Effector memory CD4-positive, alpha-beta T cell (primary cell): ENCODE measurements at places on chromosomes 4 and X.

- DNase-seq, result no peak
Observed at GRCh38 chr4:99615170-99615820, 40.7 kb downstream of the MTTP start.

- no peak for DNase-seq
Observed at GRCh38 chr4:121728798-121729226, 32.0 kb upstream of the ANXA5 start.

DNA sequence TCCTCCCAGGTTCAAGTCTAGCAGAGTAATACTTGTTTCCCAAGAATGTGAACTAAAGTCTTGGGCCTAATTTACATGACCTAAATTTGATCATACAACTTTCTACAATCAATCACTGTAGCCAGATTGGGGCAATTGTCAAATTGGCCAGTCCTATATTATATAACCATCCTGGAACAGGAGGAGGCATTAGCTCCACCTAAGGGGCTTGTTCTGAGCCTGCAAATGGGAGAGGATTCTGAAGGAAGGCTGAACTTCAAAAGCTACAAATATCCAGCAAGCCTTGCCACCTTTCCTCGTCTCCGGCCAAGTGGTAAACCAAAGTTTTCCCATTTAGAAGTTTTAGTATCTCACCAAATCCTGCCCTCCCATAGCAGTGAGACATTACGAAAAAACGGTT is 1289.6 kb upstream of the TENM3 start:
- no peak for DNase-seq

DNA sequence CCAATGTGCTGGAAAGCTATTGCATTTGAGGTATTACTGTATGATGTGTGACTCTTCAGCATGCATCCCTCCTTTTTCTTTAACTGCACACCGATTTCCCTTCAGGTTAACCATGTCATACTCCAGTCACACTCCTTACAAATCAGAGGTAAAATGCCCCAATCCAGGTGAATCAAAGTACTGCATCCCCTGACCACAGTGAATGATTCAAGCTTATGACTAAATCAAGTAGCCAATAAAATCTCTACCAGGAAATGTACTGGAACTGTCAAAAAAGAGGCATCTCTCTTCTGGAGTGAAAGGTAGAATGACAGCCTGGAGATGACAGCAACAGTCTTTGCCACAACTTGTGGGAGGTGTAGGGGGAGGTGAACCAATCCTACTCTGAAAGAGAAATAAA is 10.4 kb downstream of the ADAMTS3 start:
- no peak for DNase-seq

GRCh38 chr4:78056265-78057129 is 626 bp upstream of the FRAS1 start:
- no peak for DNase-seq

DNA sequence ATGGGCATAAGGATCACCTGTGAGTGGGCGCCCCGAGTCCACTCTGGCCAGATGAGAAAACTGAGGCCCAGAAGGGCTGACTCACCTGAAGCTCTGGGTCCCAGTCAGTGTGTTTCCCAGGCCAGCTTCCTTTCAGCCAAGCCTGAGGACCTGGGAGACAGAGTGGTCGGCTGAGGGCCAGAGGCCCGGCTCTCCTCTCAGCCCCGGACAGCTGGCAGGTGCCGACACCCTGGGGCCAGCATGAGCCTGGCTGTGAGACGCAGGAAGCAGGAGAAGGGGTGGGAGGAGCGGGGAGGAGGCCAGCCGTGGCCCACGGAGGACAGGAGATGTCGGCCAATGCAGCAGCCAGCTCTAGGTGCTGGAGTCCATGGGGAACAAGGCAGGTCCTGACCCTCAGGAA is 28.9 kb downstream of the ATP2B3 start:
- DNase-seq, result no peak

DNA sequence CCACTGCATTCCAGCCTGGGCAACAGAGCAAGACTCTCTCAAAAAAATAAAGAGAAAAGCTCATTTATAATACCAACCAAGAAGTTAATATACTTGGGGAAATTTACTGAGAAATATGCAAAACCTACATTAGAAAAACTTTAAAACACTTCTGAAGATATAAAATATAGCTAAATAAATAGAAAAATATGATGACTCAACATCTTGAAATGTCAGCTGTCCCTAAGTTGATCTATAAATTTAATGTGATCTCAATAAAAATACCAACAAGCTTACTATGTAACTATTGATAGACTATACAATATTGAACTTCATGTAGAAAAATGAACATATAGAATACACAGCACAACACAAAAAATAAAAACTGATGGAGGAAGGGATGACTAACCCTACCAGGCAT is 87.5 kb upstream of the INTU start:
- no peak for DNase-seq

DNA sequence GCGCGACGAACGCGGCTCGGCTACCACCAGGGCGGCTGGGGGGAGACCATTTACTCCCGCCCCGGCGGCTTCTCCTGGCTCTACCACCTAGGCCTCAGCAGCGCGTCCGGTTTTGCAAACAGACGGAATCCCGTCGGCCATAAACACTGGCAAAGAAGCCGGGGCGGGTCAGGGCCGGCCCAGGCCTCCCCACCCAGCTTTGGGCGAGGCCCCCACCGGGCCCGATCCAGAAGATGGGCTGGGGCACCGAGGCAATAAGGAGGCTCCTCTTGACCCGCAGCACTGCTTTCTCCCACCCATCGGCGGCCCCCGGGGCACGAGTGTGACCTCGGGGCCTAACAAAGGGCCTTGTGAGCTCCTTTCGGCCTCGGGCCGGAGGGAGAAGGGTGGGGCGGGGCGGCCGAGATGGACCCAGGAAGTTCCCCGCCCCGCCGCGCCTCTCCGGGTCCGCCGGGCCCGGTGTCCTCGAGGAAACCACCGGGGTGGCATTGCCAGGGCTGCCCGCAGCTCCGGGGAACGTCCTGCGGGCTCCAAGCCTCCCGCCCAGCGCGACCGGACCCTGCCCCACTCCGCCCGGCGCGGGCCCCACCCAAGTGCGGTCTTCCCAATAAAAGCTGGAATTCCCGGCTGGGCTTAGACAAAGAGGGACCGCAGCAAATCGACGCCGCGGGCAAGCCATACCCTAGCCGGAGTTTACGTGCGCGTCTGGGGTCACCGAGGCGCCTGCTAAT is 5.9 kb downstream of the BCOR start:
- no peak for DNase-seq

DNA sequence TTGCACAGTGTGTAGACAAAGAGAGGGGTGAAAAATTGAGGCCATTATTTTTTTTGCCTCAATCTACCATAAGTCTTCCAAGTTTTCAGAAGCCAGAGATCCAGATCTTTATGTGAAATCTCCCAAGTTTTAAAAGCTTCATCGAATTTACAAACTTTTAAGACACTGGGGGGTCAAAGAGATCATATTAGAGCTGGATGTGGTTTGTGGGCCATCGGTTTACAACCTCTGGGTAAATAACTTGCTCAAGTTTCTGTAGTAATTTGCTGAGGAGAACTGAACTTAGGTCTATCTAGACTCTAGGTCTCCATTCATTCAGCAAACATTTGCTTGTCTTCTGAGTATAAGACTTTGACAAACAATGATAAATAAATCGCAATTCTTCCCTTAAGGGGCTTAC is 54.0 kb upstream of the CHRNA9 start:
- DNase-seq, result no peak

DNA sequence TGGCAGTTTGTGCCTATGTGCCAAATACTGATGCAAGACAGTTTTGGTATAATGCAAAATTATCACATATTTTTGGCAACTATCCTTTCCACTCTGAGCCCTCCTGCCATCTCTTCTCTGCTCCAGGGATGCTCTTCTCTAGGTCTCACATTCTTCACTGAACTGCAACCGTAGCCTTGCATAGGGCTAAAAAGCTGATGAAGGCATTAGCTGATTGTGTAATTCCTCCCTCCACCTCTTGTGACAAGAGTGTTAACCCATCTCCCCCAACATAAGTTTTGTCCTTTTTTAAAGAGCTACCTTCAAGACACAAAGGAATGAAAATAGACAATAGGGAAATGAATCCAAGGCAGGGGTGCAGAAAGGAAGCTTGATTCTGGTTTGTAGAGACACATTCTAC is 33.1 kb upstream of the ANK2 start:
- DNase-seq, result no peak

- DNase-seq, result no peak
Observed at GRCh38 chr4:182923366-182923765, 6.2 kb upstream of the DCTD start.

DNA sequence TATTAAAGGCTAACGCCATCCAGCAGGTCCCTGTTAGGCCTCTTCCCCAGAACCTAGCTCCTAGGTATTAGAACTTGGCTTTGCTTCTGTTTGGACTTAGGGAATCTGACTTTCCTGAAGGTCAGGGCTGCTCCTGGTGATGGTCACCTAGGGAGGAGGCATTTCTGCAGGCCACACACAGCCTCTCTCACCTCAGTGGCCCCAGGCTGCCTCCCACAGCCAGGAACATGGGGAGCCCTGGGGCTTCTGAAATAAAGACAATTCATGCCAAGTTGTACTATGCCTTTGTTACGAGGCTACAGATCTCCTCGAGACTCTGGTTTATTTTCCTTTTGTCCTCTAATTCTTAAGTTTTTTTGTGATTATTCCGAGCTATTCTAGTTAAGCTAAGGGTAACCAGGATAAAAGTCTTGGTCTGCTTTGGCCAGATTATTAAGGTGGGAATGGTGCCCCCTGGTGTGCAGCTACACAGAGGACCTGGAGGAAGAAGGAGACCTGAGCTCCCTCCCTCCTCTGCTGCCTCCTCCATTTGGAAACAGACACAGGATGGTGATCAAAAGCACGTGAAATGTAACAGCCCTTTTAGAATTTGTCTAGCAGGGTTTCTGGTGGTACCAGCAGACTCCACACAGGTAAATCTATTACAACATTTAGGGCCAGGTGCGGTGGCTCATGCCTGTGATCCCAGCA is 131.0 kb downstream of the DCLK2 start:
- no peak for DNase-seq

GRCh38 chr4:130922955-130923354 is 1827.0 kb downstream of the C4orf33 start:
- DNase-seq, result no peak

DNA sequence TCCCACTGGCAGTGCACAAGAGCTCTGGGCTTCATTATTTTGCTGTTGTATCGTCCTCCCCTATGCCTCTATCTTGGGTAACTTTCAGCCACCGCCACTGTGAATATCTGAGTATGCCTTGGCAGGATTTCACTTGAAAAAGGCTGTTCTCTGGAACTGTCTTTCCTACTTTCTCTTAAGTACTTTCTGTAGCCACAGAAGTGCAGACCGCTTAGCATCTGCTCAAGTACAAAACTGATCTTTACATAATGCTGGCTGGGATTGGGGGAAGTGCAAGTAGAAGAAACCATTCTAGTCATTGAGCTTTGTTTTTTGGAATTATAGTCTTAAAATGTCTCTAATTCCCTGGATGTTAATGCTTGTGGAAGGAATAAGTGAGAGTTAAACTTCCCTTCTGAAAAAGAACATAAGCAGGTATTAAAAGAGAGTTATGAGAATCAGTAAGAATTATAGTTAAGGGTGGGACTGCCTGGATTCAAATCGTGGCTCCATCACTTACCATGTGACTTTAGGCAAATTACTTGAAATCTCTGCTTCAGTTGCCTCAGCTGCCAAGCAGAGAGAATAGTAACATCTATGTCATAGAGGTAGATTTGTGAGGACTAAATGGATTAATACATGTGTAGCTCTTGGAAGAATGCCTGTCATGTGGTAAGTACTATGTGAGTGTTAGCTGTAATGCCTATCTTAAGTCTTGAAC is 77.5 kb downstream of the MID1IP1 start:
- no peak for DNase-seq

DNA sequence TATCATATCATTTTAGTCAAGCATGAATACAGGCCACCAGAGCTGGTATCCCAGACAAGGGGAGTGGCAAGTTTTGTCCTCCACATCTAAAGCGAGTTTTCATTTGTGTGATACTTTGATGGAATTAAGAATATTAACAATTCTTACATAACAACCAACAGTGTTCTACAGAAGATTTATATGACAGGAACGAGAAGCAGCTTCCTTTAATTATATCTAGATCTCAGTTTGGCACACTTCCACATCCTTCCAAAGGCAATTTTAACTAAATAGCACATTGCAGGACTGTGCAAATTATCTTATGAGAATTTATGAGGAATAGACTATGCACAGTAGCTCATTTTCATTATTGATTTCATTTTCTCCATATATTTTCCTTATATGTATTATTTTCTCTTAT is 121.2 kb upstream of the GUCY1A1 start:
- no peak for DNase-seq

- no peak for DNase-seq
Observed at GRCh38 chrX:12657881-12658280, 133.3 kb upstream of the PRPS2 start.

DNA sequence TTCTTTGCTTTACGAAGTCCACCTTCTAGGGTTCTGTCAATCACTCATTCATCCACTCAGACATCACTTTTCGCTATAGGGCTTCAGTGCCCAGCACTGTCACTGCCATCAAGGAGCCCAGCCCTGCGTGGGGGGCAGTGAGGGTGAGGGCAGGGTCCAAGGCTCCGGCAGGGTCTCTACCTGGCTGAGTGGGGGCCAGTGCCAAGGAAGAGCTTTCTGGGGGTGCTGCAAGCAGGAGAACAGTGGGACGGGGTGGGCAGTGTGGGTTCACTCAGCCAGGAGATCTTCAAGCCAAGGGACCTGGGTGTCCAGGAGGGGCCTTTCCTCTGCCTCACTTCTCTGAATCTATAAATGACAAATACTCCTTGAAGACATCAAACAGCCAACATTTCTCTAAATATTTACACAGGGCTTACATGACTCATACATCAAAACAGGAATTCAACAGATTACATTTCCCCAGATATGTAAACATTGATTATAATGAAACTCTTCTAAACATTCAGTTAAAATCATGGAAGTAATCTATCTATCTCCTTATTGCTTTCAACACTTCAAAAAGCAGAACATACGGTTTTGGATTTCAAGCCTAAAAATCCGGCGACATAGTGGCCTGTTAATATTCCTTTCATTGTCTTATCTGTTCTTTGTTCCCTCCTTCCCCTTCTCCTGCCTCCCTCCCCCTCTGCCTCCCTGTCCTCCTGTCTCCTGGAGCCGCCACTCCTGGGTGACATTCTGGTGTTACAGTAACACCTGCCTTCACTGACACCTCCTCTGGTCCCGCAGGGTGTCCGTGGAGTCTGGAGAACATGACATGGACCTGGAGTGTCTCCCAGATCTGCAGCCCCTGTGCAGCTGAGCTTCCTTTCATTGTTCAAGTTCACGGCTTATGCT is 94.4 kb upstream of the ADRA2C start:
- DNase-seq, result no peak

- no peak for DNase-seq
Observed at GRCh38 chrX:134695999-134696398, 37.7 kb upstream of the PLAC1 start.

GRCh38 chrX:54042609-54043021 is 1.7 kb downstream of the PHF8 start:
- DNase-seq, result peak; percentile 8

DNA sequence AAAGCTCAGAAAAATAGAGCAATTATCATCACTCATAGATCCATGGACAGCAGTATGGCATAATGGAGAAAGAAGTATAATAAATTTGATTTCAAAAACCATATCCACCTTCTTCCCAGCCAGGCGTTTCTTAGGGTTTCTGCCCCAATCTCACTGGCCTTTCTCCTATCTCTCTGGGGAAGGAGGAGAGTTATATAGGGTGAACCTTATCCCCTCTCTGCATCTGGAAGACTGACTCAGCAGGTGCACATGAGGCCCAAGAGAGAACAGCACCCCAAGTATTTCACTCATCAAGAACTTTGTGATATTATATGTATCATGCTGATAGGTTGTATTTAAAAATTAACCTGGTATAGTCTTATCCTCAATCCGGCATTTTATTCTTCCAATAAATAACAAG is 318.8 kb upstream of the RASGEF1B start:
- no peak for DNase-seq

GRCh38 chr4:83390944-83391343 is 56.3 kb upstream of the HPSE start:
- no peak for DNase-seq

- DNase-seq, result peak; percentile 31
Observed at GRCh38 chr4:80072228-80072743, 743 bp downstream of the ANTXR2 start.
